ENCODE measurements at places on chromosomes 2 and 18.
A peak's percentile ranks its signal among the peaks of the same experiment; 100 is the strongest.

DNA sequence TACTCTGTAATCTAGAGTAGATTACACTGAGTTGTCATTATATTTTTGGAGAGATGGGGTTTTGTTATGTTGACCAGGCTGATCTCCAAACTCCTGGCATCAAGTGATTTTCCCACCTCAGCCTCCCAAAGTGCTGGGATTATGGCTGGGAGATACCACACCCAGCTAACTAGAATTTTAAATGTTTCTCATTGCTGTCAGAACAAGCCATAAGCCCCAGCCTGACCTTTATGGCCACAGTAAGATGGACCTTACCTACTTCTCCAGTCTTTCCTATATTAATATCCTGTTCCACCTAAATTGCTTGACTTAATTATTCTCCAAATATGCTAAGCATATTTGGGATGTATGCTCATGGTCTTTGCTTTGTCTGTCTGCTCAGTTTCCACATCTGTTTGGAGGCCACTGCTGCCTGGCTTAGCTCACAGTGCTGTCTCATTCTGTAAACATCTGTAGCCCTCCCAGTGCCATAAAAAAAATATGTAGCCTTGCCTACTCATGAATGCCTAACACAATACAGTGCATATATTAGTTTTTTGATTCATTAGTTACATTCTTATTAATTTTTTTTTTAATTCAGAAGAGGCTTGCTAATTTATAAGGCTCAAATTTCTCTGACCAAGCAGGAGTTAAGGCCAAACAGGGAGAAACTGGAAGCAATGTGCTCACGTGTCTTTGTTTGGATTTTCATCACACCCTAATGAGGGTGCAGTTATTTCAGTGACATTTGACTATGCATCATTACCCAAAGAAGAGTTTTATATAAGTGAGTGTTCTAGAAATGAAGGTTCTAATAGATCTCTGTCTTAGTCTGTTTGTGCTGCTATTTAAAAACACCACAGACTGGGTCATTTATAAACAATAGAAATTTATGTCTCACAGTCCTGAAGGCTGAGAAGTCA, 45.3 kb upstream of the PSME4 start:
- no peak for DNase-seq

DNA sequence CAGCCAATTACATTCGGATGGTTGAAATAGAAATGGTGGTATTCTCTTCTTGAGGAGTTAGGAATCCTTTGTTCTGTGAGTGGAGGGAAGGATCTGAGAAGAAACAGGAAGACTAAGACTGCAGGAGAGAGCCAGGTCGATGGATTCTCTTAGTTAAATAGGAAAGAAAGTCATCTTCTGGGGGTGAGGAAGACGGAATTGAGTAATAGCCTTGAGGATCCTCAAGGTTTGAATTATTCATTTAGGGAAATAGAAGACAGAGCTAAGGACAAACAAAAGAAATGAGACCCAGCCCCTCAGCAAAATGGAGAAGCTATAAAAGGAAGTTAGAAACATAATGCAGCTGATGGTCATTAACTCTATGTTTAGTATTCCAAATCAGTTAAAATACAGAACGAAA, 1.8 kb downstream of the LAPTM4A start:
- DNase-seq, result no peak

GRCh38 chr2:237359518-237359840, 54.5 kb downstream of the COL6A3 start:
- DNase-seq, result no peak

GRCh38 chr18:57819671-57820460, 16.8 kb upstream of the ATP8B1 start:
- DNase-seq, result no peak

- peak; percentile 90 for DNase-seq
Measured at GRCh38 chr2:46023165-46023854, 273.9 kb upstream of the EPAS1 start.

Data from activated CD4-positive, alpha-beta T cell treated with anti-CD3 and anti-CD28 coated beads, Interleukin-2, amount 50 U/mL, for 16 hours (primary cell).